ENCODE measurements at places on chromosomes 5 and 9. TPM values are rescaled to one million over a fixed set of nuclear protein-coding genes. Genes with fewer than 3 reads are reported as not detected.
A peak's percentile ranks its signal among the peaks of the same experiment; 100 is the strongest.

DNA sequence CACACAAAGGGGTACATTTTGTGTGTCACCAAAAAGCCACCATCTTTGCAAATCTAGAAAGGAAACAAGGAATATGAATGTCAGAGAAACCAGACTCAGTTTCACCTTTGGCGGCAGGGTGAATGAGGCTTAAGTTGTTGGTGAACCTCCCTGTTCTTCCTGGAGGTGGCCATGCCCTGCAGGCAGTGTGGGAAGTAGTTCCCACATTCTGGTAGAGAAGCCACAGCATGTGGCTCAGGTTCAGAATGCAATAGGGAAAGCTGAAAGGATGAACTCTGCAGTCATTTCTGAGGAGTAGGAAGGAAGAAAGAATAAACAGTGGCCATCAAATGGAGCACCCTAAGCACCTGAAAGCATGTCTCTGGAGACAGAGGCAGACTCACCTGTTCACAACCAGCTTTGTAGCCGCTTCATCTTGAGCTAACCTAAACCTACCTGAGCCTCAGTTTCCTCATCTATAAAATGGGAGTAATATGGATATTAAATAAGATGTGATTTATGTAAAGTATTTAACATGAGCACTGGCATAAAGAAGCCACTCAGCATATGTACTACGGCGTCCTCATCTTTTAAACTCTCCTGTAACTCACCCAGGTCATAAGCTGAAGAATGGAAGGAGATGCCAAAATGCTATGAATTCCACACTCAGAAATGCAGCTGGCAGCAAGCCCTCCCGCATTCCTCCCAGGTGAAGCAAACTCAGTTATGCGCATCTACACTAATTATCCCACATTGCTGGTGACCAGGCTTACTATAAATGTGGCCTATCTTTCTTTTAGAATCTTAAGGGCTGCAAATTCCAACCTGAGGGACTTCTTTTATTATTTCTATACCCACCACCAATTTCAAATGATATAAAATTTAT is 86.0 kb downstream of the ZNF608 start:
- no peak for DNase-seq

The PCDH1 gene
- total RNA-seq = 2.7 TPM

GRCh38 chr5:154611341-154611767 is 133.3 kb upstream of the HAND1 start:
- DNase-seq = no peak

DNA sequence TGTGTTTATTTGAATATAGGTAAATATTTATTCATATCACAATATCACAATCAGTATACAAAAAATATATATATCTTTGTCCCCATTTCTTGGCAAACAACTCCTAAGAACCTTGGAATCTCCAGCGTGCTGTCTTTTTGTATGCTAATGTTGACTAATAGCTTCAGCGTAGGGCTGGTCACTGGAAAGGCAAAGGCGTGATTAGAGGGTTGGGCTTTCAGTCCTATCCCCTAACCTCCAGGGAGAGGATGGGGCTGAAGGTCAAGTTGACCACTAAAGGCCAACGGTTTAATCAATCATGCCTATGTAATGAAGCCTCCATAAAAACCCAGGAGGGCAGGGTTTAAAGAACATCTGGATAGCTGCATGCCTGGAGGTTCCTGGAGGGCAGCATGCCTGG is 79.6 kb upstream of the BNC2 start:
- no peak for DNase-seq

The PARP8 gene
- 43.3 TPM for total RNA-seq

The C7 gene
- total RNA-seq = 4.0 TPM

The FBXW11 gene
- total RNA-seq = 50.6 TPM

DNA sequence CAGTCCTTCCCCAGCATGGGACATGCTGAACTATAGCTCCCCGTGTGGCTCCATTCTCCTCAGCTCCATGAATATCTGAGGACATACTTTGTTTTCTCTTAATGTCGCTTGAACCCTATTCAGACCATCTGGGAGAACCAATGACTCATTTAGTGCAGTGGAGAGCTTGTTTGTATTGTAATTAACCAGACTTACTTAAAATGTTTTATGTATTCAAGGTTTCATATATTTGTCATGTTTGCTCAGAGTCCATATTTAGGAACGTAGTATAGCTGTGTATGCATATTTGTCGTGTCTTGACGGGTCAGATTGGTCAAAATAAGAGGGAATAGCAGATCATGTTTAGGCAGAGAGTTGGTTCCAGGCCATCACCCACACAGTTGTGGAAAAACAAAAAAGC is 150.1 kb upstream of the NTRK2 start:
- no peak for DNase-seq

The CDKN2B gene
- not detected for total RNA-seq

The NCS1 gene
- total RNA-seq = 92.8 TPM

The LRRC70 gene
- total RNA-seq = 1.5 TPM

DNA sequence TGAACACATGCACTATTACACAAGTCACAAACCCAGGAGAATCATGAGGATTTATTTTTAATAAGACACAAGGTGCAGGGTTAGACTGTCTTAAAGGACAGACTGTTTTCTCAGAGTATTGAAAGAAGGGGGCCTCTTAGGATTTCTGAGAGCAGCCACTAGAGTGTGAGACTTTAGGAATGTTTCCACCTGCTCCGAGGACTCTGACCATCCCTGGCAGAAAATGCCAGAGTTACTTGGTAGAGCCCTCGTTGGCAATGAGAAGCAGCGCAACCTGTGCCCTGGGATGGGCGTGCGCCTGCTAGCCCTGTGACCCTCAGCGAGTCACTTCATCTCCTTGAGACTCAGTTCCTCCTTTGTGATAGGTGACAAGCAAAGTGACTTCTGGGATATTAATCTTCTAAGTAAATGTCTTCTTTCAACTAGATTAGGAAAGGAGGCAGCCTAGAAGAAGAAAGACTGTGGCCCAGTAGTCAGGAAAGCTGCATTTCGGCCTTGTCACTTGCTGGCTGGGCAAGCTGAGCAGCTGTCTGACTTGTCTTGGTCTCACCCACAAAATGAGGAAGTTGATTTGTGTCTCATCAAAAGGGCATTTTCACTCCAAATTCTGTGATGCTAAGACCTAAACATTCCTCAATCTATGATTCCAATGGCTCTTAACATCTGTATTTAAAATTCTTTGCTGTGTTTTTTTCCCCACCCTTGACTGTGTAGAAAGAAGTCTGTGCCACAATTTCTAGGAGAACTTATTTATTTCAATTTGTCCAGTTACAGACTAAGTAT is 60.5 kb downstream of the PTCD2 start:
- DNase-seq = no peak

The ACTBL2 gene
- 0.11 TPM for total RNA-seq

- no peak for DNase-seq
Observed at GRCh38 chr5:119913425-119913824, 284.1 kb downstream of the FAM170A start.

DNA sequence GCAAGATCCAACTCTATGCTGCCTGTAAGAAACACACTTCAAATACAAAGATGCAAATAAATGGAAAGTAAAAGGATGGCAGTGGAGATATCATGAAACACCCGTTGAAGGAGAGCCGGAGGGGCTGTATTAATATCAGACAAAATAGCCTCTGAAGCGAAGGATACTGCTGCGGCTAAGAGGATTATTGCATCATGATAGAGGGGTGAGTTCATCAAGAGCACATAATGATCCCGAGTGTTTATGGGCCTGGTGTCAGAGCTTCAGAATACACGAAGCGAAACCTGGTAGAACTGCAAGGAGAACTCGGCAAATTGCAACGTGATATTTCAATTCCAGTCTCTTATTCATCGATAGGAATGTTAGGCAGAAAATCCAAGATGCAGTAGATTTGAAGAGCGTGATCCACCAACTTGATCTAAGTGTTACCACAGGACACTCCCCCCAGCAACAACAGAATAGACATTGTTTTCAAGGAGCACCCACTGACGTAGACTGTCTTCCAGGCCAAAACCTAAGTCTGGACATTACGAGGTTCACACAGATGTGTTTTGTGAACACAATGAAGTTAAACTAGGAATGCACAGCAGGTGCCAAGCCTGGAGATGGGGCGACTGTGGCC is 27.7 kb upstream of the QSOX2 start:
- DNase-seq = peak; percentile 82

GRCh38 chr5:38926121-38926520 is 80.3 kb downstream of the OSMR start:
- DNase-seq = no peak

DNA sequence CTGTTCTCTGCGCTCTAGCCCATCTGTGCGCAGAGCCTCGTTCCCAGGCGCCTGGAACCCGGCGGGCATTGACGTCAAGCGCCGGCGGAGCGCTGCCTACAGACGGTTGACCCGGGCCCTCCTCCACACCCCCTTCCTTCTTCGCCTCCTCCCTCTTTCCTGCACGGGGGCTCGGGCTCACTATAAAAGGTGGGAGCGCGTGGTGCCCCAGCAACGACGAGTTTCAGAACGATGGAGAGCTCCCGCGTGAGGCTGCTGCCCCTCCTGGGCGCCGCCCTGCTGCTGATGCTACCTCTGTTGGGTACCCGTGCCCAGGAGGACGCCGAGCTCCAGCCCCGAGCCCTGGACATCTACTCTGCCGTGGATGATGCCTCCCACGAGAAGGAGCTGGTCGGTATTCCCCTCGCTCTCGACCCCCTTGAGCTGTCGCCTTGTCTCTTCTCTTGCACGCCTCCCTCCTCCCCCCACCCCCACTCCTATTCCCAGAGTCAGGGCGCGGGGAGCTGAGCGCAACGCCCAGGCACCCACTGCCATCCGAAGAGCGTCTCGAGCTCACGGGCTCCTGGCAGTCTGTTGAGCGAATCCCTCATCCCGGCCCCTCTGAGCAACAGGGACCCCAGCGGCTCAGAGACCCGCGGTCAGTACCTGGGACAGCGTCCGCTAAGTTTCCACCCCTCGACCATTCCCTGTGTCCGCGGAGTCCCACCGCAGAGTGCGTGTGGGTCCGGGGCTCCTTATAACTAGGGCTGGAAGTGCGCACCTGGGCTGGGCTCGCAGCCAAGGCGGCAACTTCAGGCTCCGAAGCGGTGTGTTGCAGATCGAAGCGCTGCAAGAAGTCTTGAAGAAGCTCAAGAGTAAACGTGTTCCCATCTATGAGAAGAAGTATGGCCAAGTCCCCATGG is at the start of gene CARTPT:
Gene CARTPT, plus strand, starts transcription at position 213 of the 902 bp plus-strand sequence. Its CDS starts 19 bp downstream, at position 232.
- DNase-seq = no peak

DNA sequence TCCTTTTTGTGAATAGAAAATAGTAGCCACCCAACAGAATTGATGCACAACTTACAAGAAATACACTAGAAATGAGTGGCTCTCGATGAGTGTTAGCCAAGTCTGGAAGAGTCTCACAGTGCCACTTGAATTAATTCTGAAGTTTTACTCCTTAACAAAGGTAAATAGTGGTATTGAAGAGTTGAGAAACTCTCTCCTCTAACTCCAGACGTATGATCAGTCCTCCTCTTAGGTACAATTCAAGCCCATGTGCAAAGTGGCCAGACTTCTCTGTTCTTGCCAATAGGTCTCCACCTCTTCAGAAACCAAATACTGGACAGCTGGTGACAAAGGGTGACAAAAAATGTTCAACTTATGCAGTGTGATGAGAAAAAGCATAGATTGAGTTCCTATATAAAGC is 38.5 kb upstream of the ADAMTS16 start:
- DNase-seq = no peak

DNA sequence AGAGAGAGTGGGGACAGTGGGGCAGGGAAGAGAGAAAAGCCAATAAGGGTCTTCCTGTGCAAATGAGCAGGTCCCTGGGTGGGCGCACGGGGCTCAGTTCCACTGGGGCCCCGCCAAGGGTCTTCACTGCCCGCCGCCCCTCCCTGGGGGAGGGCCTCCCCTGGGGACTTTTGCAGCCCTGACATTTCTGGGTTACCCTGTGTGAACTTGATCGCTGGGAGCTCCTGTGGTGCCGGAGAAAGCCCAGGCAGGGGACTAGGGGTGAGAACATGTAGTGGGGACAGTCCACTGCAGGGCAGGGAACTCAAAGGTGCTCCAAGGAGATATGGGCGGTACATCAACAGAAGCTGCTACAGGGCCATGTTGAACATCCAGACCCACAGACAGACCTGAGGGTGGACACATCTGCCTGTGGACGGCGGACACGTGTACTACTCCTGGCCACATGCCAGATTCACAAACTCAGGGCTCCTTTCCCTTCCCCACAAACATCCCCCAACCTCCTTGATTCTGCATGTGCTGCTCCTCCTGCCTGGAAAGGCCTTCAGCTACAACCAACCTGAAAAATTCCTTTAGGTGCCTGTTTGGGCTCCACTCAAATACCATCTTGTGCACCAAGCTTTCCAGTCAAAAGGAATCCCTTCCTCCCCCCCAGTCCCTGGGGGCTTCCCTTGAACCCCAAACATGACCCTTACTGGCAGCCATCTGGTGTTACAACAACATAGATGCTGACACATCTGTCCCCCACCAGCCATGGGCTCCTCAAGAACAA is 43.0 kb upstream of the NEK6 start:
- no peak for DNase-seq

GRCh38 chr5:171023508-171023907 is 161.7 kb downstream of the RANBP17 start:
- no peak for DNase-seq

Data from SK-MEL-5 (cell line).